ENCODE measurements at places on chromosomes 2 and 18. TPM values are rescaled to one million over a fixed set of nuclear protein-coding genes. Genes with fewer than 3 reads are reported as not detected.

The ADI1 gene
- total RNA-seq: 30.8 TPM

The CD207 gene
- total RNA-seq: 0.96 TPM

The COL3A1 gene
- 35,960 TPM for total RNA-seq

The PDE6D gene
- 13.5 TPM for total RNA-seq
